Urothelium cell line (cell line): ENCODE measurements at places on chromosomes 11 and 22.

- no peak for DNase-seq
Measured at GRCh38 chr11:9604134-9604533, 30.7 kb downstream of the WEE1 start.

GRCh38 chr11:113629562-113629961 is 76.5 kb downstream of the TMPRSS5 start:
- DNase-seq, result no peak

- no peak for DNase-seq
Measured at GRCh38 chr11:46999217-46999616, 62.7 kb downstream of the CSTPP1 start.

- no peak for DNase-seq
Measured at GRCh38 chr11:64716473-64717267, 6.3 kb downstream of the NRXN2 start.

DNA sequence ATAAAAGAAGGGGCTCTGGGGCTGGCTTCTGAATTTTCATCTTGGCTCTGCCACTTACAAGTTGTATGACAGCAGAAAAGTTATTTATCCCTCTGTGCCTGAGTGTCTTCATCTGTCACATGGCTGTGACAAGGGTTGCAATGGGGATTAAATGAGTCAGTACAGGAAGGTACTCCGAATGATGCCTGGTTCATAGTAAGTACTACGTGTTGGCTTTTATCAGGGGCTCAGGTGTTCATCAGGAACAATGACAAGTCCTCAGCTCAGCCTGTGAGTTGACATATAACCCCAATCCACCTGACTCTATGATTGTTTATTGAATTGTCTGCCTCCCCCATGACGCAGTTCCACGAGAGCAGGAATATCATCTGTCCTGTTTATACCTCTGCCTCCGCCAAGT is 45.7 kb downstream of the PAMR1 start:
- no peak for DNase-seq

GRCh38 chr11:69048031-69048693 is 570 bp upstream of the TPCN2 start:
- no peak for DNase-seq

DNA sequence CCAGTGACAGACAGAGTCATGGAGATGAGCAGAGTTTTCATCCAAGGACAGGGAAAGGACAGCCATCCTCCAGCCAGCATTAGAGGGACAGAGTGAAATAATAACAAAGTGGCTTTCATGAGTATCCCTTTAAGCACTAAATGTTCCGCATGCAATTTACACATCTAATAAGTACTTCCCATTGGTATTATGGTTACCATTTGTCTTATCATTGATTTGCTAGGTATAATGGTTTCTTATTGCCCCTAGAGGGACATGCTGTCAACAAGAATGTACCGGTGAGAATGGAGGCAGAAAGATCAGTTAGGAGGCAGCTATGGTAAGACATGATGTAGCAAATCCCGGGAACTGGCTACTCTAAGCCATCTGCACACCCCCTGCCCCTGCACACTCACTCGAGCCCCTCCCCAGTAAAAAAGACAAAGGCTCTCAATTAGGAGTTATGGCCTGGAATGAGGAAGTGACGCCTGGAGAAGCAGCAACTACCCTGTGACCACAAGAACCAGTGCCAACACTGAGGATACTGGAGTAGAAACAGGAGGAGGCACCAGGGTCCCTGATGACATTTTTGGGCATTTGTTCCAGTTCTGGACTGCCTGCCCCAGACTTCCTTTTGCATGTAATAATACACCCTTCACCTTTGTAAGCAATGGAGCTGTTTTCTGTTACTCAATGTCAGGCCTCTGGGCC is 30.2 kb upstream of the HMGXB4 start:
- no peak for DNase-seq

GRCh38 chr22:18970948-18971315 is 34.8 kb upstream of the PRODH start:
- no peak for DNase-seq

DNA sequence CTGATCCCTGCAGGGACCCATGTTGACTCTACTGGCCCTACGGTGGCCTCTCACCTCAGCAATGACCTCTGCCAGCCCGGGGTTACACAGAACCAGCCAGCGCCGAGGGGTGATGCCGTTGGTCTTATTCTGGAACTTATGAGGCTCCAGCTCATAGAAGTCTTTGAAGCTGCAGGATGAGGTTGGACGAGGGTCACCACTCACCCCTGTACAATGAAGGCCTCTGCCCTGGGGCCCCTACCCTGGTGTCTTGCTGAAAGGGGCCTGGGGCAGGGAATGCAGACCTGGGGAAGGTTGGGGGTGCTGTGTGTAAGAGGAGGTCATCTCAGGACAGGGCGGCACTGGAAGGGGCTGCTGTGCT is 6.8 kb downstream of the PYGM start:
- DNase-seq, result no peak
